ENCODE measurements at places on chromosomes 11 and 22.

GRCh38 chr11:662689-663274, 25.7 kb downstream of the DRD4 start:
- DNase-seq, result no peak

GRCh38 chr11:33959855-33960400, 68.1 kb upstream of the LMO2 start:
- no peak for DNase-seq

DNA sequence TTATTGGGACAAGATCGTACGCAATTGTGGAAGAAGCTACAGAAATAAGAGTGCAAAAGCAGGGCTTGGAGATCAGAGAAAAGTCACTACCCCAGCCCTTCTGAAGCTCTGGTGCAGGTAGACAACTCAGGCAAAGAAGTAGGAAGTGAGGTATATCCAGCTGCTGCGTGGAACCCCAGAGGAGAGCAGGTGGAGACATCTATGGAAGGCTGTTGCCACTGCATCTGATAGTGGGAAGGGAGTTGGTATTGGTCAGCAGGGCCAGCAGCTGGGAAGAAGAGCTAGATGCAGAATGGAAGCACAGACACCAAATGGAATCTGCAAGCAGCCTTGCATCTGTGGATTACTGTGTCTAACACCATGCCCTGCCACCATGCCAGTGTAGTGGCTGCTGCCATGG, 165.1 kb downstream of the WNT11 start:
- no peak for DNase-seq

GRCh38 chr22:39583066-39583667, 12.6 kb downstream of the CACNA1I start:
- DNase-seq, result no peak

GRCh38 chr11:119844808-119845207, 115.8 kb upstream of the NECTIN1 start:
- no peak for DNase-seq

- peak; percentile 56 for DNase-seq
Observed at GRCh38 chr11:61883327-61883726, 8.0 kb downstream of the FADS3 start.

DNA sequence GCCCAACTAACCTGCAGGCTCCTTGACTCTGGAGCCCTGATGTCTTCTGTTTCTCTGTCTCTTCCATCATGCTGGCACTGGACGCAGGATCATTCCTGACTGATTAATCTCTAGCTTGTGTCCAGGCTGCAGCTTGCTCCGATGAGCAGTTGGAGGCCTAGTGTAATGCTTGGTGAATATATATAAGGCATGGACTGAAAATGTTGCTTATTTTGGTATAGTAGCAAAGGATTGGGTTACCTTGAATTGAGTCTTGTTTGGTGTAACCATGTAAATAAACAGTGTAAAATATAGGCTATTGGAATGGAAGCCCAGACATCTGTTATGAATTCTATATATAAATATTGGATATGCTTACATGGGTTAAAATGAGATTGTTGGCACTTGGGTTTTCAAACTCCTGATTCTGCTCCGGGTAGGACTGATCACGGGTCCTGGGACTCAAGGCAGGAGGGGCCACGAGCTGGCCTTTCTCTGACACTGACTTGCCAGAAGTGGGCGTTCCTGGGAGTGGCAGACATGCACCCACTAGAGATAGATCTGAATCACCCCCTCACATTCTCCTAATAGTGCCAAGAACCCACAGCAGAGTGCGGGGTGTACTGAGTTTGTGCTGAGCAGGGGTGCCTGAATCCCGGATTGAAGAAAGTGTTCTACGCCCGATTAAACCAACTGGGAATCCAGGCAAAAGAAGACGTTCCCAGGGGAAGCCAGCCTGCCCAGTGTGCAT, 25.8 kb downstream of the LRP5 start:
- DNase-seq, result no peak

- no peak for DNase-seq
Observed at GRCh38 chr11:35260342-35260985, 121.5 kb downstream of the CD44 start.

DNA sequence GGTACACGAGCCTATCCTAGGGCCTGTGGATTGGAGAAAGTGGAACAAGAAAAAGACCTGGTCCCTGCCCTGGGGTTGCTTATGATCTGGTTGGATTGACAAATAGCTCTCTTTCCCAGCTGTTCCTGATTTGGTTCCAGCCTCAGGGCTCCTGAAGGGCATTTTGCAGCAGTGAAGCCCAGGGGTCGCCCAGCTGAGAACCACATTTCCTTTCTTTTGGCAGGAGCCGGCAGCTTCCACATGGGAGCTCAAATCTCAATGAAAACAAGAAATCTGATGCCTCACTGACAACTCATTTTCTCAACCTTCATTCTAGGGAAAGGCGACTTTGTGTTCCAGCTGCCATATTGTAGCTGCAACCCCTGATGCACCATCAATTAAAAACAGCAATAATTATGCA, 140.6 kb upstream of the CADM1 start:
- no peak for DNase-seq

- no peak for DNase-seq
Observed at GRCh38 chr11:83033972-83034672, 37.6 kb downstream of the RAB30 start.

DNA sequence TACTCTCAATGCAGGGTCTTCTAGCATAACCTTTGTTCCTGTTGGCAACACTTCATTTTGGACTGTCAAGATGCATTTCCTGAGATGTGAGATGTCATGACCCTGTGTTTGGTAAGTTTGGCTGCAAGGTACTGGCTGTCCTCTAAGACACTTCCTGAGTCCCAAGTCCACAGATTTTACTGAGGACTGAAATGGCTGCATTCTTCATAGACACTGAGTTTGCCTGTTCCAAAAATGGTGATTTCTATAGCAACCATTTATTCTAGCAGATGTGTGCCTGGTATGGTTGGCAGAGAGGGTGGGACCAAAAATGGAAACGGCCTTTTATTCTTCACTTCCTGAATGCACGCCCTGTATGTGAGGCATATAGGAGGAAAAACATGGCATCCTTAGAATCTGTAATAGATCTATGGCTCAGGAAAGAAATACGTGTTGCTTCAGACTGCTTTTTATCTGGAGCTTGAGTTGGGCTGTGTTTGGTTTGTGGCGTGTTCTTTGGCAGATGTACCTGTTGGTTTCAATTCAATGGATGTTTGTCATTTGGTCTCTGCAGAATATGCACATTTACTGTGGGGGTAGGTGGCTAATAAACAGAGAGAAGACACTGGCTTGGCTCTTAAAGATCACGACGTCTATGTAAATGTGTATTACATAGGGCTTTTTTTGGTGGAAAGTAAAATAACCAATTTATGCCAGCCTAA, 62.4 kb downstream of the ZBTB16 start:
- DNase-seq, result no peak

DNA sequence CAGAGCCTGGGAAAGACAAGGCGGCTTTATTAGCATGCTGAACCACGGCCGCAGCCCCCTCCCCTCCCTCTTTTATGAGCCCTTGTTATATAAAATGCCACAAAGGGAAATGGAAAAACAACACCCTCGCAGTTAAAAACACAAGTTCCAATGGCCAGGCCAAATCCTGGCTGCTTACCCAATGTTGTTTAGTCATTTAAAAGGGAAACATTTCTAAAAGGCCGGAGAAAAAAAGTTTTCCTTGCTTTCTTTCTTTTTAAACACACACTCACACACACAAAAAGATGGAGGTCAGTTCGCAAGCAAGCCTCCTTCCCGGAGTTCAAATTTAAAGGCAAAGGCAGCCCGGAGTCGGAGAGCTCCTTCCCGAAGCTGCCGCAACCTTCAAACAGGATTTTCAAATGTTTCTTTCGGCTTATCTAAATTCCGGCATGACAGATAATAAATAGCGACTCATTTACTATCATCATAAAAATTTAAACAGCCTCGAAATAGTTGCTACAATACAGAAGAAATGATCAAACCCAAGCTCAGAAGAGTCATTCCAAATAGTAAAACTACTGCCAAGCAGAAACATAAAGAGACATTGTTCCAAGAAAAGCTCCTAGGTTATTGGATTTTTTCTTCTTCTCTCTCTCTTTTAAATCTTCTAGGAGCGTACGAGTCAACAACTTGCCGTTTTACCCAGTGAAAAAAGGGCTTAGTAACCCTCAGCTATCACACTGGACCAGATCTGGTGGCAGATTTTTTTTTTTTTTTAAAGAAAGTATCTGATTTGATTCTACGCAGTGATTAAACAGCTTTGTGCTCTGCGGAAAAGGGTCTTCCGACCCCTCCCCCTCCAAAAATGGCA, 3.5 kb downstream of the PHF21B start:
- no peak for DNase-seq

GRCh38 chr11:14713496-14714244, 70.1 kb downstream of the PDE3B start:
- DNase-seq, result no peak

DNA sequence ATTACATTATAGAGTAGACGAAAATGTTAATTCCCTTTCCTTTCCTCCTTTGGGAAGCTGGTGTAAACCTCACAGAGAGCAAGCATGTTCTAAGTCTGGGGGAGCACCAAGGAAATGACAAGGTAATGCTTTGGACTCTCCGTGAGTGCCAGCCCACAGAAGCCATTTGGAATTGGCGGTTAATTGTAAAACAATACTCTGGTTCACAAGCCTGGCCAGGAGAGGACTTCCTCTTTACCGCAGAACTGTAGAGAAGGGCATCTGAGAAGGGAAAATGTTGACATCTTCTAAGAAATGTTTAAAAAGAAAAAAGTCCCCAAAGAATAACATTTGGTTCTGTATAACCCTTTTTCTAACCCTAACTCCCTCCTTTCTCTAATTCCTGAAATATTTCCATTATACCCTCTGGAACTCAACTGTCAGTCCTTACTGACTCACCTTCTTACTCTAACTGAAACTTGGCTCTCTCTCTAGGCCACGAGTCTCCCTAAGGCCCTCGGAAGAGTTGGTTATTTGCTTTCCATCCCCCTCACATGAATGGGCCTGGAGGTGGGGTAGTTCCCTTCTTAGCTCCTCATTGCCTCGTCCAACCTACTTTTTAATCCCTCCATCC, 379.8 kb downstream of the SOX6 start:
- no peak for DNase-seq

Measured in anterior cingulate cortex (tissue), 58 donors.